Temporal lobe (tissue), 4 donors: ENCODE measurements at places on chromosomes 6 and 20. TPM values are rescaled to one million over a fixed set of nuclear protein-coding genes. Genes with fewer than 3 reads are reported as not detected.

Gene YIPF3
- 61.0 TPM for total RNA-seq

Gene PI3
- not detected for total RNA-seq

Gene ZNFX1
- 12.5 TPM for total RNA-seq

Gene WFDC2
- 3.7 TPM for total RNA-seq

Gene SLC52A3
- total RNA-seq: 0.49 TPM

Gene SLC12A5
- total RNA-seq: 17.2 TPM

Gene ZNF217
- 5.2 TPM for total RNA-seq

Gene TJAP1
- total RNA-seq: 4.4 TPM

Gene FOXC1
- 6.9 TPM for total RNA-seq

Gene DLL1
- 9.1 TPM for total RNA-seq

Gene RAET1L
- 0.25 TPM for total RNA-seq

Gene GRIK2
- 78.2 TPM for total RNA-seq

Gene TRIM40
- total RNA-seq: not detected
